ENCODE measurements at places on chromosomes 5 and 9.

GRCh38 chr5:91929522-91929817 lies 546.4 kb upstream of the ARRDC3 start:
- DNase-seq: no peak

DNA sequence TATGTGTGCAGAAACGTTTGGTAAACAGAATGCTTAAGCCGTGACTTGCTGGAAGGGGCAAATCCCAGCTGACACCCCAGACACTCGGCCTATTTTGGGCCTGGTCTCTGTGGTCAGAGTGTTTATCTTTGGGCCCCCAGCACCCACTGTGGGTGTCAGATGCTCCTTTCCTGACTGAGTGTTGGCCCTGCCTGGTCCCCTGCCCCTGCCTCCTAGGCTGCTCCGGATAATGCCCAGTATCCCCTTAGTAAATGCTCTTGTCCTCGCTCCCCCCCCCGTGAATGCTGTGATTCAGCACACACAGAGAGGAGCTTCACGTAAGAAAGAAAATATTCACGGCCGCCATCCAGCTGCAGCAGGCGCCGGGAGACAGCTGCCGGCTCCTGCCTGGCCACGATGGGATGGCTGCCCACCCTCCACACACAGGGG lies 11.3 kb upstream of the ANGPTL2 start:
- DNase-seq: no peak

GRCh38 chr5:92969781-92970237 lies 611.2 kb downstream of the NR2F1-AS1 start:
- DNase-seq: no peak

GRCh38 chr5:142618130-142618523 lies 67.8 kb downstream of the FGF1 start:
- no peak for DNase-seq

Measured in activated T-helper 1 cell treated with Interleukin-2 at 50 U/mL for 16 hours (primary cell).